ENCODE measurements at places on chromosomes 1 and 21.

DNA sequence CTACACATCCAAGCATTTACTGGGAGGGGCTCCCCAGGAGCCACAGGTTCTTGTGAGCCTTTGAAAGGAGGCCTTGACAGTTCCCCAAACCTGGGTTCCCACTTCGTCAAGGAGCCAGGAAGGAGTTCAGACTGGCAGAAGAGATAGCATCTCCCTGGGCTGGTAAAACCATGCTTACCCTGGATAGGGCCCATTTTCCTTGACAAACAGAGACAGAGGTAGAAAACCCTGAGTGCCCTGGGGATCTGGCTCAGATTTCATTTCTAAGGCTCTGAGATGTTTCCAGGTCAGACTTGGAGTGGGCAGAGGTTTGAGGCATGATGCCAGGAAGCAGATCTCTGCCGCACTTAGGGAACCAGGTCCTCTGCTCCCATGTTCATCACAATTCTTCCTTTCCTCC, 2.7 kb downstream of the ETNK2 start:
- no peak for DNase-seq

- no peak for DNase-seq
Measured at GRCh38 chr21:15383588-15383987, 318.8 kb upstream of the NRIP1 start.

GRCh38 chr1:208158640-208159554, 85.3 kb downstream of the PLXNA2 start:
- DNase-seq: no peak

DNA sequence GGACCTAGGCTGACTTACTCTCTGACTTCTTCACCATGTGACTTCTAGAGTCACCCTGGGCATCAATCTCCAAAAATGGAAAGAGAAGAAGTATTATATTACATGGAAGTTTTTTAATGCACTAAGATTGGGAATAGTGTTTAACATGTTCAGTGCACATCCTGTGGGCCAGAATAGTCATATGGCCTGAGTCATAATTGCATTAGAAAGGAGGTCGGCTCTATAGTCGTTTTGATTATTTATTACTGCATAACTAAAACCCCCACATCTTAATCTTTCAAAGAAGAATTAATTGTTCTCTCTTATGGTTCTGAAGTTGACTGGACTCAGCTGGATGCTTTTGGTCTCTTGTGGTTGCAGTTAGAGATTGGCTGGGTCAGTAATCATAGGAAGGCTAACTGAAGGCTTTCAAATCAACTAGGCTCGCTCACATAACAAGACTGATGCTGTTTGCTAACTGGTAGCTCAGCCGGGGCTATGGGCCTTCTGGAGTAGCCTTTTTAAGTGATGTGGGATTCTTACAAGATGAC, 810.6 kb upstream of the ADGRL4 start:
- no peak for DNase-seq

DNA sequence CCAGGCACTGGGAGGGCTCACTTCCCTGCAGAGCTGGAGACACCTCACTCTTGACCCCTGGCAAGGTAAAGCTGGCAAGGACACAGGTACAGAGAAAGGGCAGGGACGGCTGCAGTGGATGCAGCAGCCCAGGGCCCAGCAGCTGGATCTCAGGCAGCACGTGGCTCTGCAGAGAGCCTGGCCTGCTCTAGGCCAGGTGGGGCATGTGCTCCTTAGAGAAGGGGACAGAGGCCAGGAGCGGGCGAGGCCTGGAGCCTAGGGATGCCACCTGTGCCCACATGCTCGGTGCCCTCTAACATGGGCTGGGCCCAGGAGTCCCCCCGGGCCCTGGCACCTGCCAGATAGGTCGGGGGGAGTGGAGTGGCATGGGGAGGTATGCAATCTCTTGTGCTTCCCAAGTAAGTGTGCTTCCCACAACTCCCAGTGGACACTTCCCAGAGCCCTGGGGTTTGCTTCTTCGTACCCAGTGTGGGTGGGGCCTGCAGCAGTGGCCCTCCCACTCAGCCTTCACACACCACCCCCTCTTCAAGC, 30.0 kb downstream of the WNT3A start:
- no peak for DNase-seq

- no peak for DNase-seq
Measured at GRCh38 chr21:16194095-16194787, 464.5 kb downstream of the USP25 start.

GRCh38 chr1:201137579-201138310, 10.8 kb upstream of the ASCL5 start:
- no peak for DNase-seq

GRCh38 chr21:20644552-20644951, 353.7 kb upstream of the NCAM2 start:
- no peak for DNase-seq

DNA sequence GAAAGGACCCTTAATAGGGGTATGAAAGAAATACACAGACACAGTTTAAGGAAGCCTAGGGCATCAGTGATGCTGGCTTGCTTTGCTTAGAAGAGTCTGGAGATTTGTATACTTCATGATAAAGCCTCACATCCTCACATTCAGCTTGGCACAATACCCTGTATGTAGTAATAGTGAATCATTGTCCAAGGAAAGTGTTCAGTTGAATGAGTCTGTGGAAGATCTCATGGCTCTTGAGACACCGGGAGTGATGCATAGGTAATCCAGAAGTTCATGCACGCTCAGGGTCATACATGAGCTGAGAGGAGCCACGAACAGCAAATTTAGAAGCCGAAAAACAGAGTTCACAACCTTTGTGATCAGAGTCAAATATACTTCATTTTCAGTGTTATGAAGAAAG, 537.2 kb upstream of the TMPRSS15 start:
- DNase-seq: no peak

- no peak for DNase-seq
Measured at GRCh38 chr1:201145816-201146215, 8.5 kb downstream of the TMEM9 start.

DNA sequence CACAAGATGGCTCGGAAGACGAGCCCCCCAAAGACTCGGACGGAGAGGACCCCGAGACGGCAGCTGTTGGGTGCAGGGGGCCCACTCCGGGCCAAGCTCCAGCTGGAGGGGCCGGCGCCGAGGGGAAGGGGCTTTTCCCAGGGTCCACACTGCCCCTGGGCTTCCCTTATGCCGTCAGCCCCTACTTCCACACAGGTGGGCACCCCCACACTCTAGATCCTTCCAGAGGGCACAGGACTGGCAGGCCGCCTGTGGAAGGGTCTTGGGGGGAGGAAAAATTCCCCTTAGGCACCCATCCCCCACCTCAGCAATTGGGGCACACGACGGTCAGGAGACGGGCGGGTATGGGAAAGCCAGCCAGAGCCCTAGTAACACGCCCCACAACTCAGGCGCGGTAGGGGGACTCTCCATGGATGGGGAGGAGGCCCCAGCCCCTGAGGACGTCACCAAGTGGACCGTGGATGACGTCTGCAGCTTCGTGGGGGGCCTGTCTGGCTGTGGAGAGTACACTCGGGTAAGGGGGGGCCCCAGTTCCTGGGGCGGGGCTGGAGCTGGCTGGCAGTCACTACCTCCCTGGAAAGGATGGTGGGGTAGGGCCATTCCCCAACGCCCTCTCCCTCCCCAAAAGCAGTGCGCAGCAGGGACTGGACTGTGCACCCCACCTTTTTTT, 16.1 kb downstream of the NOC2L start:
- no peak for DNase-seq

GRCh38 chr1:44406737-44407429, 1.8 kb downstream of the RNF220 start:
- no peak for DNase-seq

GRCh38 chr1:94608142-94608851, 66.7 kb upstream of the F3 start:
- no peak for DNase-seq

DNA sequence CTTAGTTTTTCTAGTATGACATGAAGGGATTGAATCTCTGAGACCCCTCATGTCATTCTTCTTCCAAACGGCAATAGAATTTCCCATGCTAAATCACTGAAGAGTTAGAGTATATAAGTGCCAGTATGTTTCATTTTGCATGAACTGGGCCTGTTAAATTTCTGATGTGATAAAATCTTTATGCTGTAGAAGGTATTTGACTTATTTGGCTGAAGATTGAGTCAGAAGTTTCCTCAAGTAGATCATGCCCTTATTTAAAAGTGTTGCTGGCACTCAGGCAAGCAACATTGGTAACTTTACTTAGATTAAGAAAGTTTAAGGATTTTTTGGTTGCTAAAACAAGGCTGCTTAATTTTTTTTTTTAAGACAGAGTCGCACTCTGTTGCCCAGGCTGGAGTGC, 13.3 kb downstream of the ATF6 start:
- no peak for DNase-seq
